ENCODE measurements at places on chromosomes 2 and 18.

- peak; percentile 21 for DNase-seq
Measured at GRCh38 chr18:50218432-50219197, 23.7 kb upstream of the MYO5B start.

DNA sequence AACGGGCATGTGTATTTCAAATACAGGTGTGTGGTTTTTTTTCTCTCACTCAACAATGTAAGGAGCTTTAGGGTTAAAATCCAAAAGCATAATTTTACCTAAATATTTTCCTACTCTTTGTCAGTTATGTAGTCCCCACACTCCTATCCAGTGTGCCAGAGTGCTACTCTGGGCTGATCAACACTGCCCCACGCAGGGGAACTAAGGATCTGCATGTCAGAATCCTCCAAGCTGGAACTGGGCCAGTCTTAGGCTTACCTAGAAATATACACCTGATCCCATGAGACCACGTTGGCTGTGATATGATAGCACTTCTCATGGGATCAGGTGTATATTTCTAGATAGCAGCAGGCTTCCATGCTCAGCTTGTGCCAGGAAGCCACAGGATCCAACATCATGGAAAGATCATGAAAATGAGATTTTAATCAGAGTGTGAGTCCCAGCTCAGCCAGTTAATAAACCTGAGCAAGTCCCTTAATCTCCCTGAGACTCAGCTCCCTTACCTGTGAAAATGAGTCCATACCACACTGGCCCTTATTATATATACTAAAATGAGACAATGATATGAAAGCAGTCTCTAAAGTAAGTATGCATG is 29.7 kb downstream of the CCDC141 start:
- DNase-seq: no peak

- DNase-seq: no peak
Measured at GRCh38 chr18:60910534-60910933, 422.7 kb upstream of the CDH20 start.

GRCh38 chr2:152466980-152467676 is 132.2 kb downstream of the FMNL2 start:
- DNase-seq: no peak

GRCh38 chr18:79489051-79489898 is 93.5 kb downstream of the NFATC1 start:
- DNase-seq: no peak

DNA sequence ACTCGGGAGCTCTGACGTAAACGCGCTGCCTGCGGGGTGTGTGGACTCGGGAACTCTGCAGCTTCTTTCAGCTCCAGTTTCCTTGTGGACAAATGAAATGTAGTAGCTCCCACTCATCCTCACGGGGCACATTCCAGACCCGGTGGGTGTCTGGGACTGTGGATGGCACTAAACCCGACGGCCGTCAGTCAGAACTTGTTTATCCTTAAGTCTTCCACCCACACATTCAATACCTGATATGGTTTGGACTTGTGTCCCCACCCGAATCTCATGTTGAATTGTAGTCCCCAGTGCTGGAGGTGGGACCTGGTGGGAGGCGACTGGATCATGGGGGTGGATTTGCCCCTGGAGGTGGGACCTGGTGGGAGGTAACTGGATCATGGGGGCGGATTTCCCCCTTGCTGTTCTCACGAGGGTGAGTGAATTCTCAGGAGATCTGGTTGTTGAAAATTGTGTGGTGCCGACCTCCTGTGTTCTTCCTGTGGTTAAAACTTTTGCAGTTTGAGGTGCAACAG is 81.2 kb upstream of the SNTG2 start:
- DNase-seq: no peak

- DNase-seq: no peak
Measured at GRCh38 chr18:39491408-39491807, 1925.8 kb upstream of the CELF4 start.

All from activated naive CD4-positive, alpha-beta T cell treated with Interleukin-2 at 50 U/mL for 16 hours (primary cell).